Inflammatory macrophage (primary cell): ENCODE measurements at places on chromosomes 7 and 10.
A peak's percentile ranks its signal among the peaks of the same experiment; 100 is the strongest.

GRCh38 chr7:104962781-104963180 lies 51.2 kb upstream of the KMT2E start:
- DNase-seq, result no peak

GRCh38 chr10:27730041-27730440 lies 15.6 kb downstream of the MKX start:
- no peak for DNase-seq

GRCh38 chr7:134126146-134126545 lies 994 bp upstream of the LRGUK start:
- DNase-seq, result no peak

DNA sequence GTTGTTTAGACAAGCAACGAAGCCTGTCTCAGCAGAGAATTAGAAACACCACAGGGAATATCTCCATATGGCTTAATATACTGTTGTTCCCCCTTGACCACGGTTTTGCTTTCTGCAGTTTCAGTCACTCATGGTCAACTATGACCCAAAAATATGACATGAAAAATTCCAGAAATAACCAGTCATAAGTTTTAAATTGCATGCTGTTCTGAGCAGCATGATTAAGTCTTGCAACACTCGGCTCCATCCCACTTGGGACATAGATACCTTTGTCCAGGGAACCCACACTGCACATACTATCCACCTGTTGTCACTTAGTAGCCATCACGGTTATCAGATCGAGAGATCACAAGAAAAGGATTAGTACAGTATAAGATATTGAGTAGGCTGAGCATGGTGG lies 60.7 kb upstream of the FOXK1 start:
- DNase-seq, result no peak

- no peak for DNase-seq
Observed at GRCh38 chr10:4902571-4903011, 60.6 kb upstream of the AKR1C1 start.

GRCh38 chr7:27420702-27421101 lies 178.1 kb downstream of the EVX1 start:
- DNase-seq, result no peak

- DNase-seq, result no peak
Observed at GRCh38 chr10:60731134-60731885, 47.0 kb upstream of the CDK1 start.

GRCh38 chr7:103480771-103481170 lies 34.8 kb upstream of the SLC26A5 start:
- no peak for DNase-seq

- no peak for DNase-seq
Observed at GRCh38 chr10:44564361-44564760, 179.5 kb upstream of the CXCL12 start.

GRCh38 chr7:68524126-68524525 lies 1074.1 kb upstream of the AUTS2 start:
- DNase-seq, result no peak

GRCh38 chr10:35422228-35422627 lies 85.9 kb downstream of the CCNY start:
- no peak for DNase-seq

DNA sequence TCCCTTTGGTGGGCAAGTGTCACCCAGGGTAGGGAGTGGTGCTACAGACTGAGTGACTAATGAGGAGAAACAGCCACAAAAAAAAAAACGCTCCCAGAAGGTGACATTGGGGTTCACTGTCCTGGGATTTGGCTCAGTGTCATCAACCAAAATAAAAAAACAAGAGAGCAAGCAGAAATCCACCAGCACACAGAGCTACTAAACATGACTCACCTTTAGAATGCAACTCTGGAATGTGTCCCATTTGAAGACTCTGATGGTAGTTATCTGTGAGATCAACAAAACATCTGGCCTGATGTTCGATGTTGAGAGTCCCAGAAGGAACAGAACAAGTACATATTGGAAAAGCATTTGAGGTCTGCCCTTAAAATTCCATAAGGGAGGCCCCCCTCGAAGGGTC lies 200.3 kb upstream of the LYZL2 start:
- DNase-seq, result no peak

DNA sequence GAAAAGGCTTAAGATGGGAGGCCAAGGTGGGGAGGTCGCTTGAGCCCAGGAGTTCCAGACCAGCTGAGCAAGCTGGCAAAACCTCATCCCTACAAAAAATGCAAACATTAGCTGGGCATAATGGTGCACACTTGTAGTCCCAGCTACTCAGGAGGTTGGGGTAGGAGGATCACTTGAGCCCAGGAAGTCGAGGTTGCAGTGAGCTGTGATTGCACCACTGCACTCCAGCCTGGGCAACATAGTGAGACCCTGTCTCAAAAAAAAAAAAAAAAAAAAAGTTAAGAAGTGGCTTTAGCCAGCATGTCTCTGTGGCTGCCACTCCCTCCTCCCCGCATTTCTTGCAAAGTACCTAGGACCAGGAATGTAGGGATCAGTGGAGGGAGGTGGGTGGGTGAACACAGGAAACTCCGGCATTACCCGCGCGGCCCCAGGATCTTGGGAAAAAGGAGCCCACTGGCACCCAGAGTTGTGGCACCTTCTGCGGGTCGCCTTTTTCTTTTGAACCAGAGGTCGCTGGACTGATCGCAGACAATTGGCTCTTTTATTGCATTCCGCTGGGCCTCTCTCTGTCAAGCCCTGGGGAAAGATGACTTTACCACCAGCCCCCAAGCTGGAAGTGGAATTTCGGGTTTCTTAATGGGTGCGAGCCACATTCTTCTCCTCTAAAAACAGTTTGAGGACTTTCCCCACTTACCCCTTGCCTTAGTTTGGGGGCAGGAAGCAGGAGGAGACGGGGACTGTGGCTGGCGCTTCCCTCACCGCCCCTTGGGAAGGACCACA lies 3.5 kb downstream of the VGF start:
- no peak for DNase-seq

DNA sequence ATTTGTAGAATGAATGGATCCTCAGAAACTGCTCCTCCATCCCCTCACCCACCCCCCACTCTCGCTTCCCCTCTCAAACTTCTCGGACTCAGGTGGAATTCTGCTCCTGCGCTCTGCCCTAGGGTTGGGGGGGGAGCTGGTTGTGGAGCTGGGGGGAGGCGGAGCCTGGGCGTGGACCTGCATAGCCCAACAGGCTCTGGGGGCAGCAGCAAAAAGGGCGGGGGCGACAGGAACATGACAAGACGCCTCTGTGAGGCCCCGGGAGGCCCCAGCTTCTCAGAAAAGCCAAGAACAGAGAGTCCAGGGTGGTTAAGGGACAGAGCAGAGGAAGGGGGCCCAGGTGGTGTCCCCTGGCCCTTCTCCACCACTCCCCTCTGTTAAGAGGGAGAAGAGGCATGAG lies 3.5 kb downstream of the TSC22D4 start:
- DNase-seq, result peak; percentile 32

GRCh38 chr10:122244001-122244975 lies 26.8 kb upstream of the BTBD16 start:
- no peak for DNase-seq

GRCh38 chr7:147711447-147711846 lies 879.1 kb upstream of the C7orf33 start:
- no peak for DNase-seq

DNA sequence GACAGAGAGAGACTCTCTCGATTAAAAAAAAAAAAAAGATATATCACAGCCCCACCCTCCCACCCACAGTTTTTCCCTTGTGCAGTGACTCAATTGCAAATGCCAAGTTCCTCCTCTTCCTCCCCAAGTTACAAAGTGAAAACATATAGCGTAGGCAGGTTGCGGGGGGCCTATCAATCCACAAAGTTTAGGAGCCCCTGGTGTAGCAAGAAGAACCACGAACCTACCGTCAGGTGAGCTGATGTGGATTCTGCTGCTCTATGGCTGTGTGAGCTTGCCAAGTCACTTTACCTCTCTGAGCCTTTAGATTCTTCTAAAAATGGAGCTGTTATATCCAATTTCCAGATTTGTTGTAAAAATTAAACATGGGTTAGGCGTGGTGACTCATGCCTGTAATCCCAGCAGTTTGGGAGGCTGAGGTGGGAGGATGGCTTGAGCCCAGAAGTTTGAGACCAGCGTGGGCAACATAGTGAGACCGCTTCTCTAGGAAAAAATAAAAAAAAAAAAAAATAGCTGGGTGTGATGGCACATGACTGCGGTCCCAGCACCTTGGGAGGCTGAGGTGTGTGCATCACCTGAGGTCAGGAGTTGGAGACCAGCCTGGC lies 8.2 kb upstream of the RHBDD2 start:
- peak; percentile 59 for DNase-seq

GRCh38 chr10:71679425-71679824 lies 40.2 kb downstream of the C10orf105 start:
- no peak for DNase-seq

DNA sequence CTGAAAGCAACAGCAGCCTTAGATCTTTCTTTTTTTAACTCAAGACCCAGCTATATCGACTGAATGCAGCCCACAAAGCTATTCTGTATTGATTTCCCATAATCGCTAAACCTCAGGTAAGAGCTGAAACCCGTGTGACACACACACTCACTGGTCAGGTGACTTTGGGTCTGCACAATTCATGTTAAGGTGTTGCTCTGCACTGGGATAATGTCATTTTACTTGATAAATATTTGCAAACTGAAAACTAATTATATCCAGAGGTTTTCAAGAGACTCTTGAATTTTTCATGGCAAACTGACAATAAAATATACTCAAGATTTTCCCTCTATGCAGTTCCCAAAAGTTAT lies 33.1 kb downstream of the SCRN1 start:
- DNase-seq, result no peak

- no peak for DNase-seq
Observed at GRCh38 chr7:91137153-91137787, 127.0 kb upstream of the FZD1 start.

DNA sequence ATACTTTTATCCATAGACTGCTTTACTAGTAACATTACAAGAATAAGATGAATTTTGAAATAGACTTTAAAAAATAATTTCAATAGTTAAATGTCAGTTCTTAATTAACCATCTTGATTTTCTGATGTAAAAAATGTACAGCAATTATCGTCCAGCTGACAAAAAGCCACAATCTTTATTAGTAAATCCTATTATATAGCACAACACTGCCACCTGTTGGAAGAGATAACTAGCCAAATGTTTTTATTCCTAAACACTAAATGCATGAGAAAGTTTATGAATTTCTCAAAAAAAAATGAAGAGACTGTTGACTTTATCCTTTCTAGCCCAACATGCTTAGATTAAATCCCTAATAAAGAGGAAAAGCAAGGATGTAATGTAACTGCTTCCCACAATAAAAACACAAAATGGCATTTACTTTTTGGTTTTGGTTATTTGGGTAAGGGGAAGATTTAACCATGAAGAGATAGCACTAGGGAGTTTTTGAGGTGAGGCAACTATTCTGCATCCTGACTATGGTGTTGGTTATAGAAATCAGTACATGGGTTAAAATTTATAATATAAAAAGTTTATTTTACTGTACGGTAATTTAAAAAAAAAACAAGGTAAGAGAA lies 8.0 kb downstream of the COA1 start:
- DNase-seq, result peak; percentile 18

- no peak for DNase-seq
Observed at GRCh38 chr10:124737708-124738107, 6.5 kb downstream of the FAM53B start.

DNA sequence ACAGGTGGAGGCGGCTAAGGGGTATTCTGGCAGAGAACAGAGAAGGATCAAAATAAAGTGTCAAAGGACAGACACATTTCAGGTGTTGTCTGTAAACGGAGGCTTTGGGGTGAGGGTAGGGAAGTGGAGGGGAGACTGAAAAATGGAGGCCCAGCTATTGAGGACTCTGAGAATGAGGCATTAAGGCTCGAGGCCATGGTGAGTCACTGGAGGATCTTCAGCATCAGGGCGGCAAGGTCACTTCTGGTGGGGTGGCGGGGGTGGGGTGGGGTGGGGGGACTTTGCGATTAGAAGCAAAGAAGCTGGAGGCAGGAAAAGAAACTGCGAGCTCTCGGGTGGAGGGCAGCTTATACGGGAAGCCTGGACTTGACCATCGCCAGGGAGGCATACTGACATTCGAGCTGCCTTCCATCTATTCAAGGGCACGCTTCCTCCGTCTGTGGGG lies 58.4 kb upstream of the PCGF5 start:
- peak; percentile 1 for DNase-seq

DNA sequence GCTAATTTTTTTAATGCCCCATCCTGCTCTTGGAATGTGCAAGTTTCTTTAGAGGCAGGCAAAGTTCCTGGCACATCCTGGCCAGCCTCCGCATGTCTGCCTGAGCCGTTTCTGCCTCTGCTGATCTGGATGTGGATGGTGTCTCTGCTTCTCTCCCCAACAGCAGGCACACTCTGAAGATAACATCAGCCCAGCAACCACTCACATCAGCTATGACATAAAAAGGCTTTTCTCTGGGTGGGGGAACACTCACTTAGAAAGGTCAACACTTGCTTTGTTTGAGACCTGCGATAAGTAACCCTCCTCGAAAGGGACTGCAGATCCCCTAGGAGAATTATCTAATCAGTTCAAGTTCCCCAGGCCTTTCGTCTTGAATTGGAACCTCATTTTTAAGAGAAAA lies 142.9 kb downstream of the FGFR2 start:
- no peak for DNase-seq

- no peak for DNase-seq
Observed at GRCh38 chr10:128029290-128029651, 97.0 kb downstream of the MKI67 start.

DNA sequence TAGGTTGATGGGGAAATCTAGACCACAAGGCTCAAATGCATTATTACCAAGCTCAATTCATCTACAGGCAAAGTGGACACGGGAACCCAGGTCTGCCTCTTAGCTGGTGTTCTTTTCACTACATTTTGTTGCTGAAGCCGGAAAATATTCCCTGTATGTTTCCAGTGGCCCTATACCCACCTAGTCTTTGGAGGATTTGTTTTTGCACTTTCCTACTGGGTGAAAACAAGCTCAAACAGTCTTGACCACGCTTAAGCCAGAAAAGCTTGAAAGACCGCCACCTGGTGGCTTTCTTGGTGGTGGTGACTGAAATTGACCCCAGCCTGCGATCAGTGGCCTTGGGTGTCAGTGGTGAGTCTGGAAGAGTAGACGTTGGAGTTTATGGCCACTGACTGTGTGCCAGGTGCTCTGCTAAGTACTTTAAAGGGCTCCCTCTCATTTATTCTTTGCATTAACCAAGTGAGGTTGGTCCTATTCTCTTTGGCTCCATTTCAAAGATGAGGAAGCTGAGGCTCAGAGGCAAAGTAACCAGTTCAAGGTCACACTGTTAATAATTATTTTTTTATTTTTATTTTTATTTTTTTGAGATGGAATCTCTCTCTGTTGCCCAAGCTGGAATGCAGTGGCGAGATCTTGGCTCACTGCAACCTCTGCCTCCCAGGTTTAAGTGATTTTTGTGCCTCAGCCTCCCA lies 11.1 kb upstream of the CRTAC1 start:
- DNase-seq, result peak; percentile 69

GRCh38 chr7:139597028-139597427 lies 73.5 kb downstream of the CLEC2L start:
- no peak for DNase-seq

GRCh38 chr7:4838626-4839334 lies 23.1 kb downstream of the PAPOLB start:
- DNase-seq, result no peak
